Natural killer cell (primary cell): ENCODE measurements at places on chromosomes 5 and 9. TPM values are rescaled to one million over a fixed set of nuclear protein-coding genes. Genes with fewer than 3 reads are reported as not detected.

LHFPL2 gene
- 1.00 TPM for total RNA-seq

FAM221B gene
- total RNA-seq = not detected

GOLPH3 gene
- total RNA-seq = 67.6 TPM

SH3RF2 gene
- total RNA-seq = not detected

FUT7 gene
- total RNA-seq = 3.9 TPM

PCDHGA2 gene
- total RNA-seq = not detected

FAM219A gene
- 19.2 TPM for total RNA-seq

ADAMTS13 gene
- 2.3 TPM for total RNA-seq

LECT2 gene
- total RNA-seq = not detected

ALDH1A1 gene
- not detected for total RNA-seq
